ENCODE measurements at places on chromosomes 4 and X. TPM values are rescaled to one million over a fixed set of nuclear protein-coding genes. Genes with fewer than 3 reads are reported as not detected.
A peak's percentile ranks its signal among the peaks of the same experiment; 100 is the strongest.

- H3K4me1 ChIP-seq, result no peaks in the 10 kb centered on the region
- no peak overlapping the region for H3K4me3 ChIP-seq
- no peak overlapping the region for H3K27ac ChIP-seq
- no peak for DNase-seq
- H3K27me3 ChIP-seq, result no peaks in the 10 kb centered on the region
Measured at GRCh38 chr4:172927096-172927814, 241.4 kb upstream of the GALNT7 start.

The ENOPH1 gene
- total RNA-seq, result 16.2 TPM

- no peaks in the 10 kb centered on the region for H3K4me1 ChIP-seq
- DNase-seq, result no peak
- H3K27ac ChIP-seq, result no peak overlapping the region
- peaks cover 45% of the 10 kb centered on the region for H3K36me3 ChIP-seq
- H3K27me3 ChIP-seq, result no peaks in the 10 kb centered on the region
- no peak overlapping the region for H3K4me3 ChIP-seq
Measured at GRCh38 chrX:16855363-16856075, 14.6 kb downstream of the RBBP7 start.

The GPR34 gene
- 6.2 TPM for total RNA-seq

The PRAF2 gene
- total RNA-seq, result 8.7 TPM

The ANK2 gene
- 267 TPM for total RNA-seq

The MAGEB10 gene
- total RNA-seq, result not detected

The ARAP2 gene
- total RNA-seq, result 2.9 TPM

- no peak overlapping the region for H3K27ac ChIP-seq
- no peaks in the 10 kb centered on the region for H3K27me3 ChIP-seq
- no peak overlapping the region for H3K4me3 ChIP-seq
- H3K36me3 ChIP-seq, result peaks cover 62% of the 10 kb centered on the region
- no peak for DNase-seq
Measured at GRCh38 chrX:65740909-65741308, 73.5 kb downstream of the MSN start.

GRCh38 chrX:77937291-77937690 lies 26.8 kb downstream of the ATP7A start:
- no peaks in the 10 kb centered on the region for H3K36me3 ChIP-seq
- H3K27me3 ChIP-seq, result no peaks in the 10 kb centered on the region
- no peak overlapping the region for H3K4me3 ChIP-seq
- H3K27ac ChIP-seq, result no peak overlapping the region
- DNase-seq, result no peak

DNA sequence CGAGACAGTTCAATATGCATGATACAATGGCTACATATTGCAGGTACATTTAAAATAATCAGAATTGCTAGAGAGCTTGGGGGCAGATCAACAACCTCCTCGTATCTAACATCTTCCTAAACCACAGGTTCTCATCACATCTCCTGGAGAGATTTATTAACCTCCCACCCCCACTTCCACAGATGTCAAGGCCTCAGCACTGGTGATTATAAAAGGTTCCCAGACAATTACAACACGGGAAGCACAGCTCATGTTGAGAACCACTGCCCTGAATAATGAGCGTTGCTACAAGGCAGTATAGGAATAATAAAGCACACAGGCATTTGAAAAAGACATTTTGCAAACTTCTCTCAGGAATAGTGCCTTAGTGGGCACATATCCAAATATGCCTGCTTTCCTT lies 42.8 kb downstream of the ELOVL6 start:
- no peaks in the 10 kb centered on the region for H3K36me3 ChIP-seq
- no peak for DNase-seq
- H3K4me3 ChIP-seq, result no peak overlapping the region
- H3K4me1 ChIP-seq, result no peaks in the 10 kb centered on the region

GRCh38 chr4:188130355-188130754 lies 8.9 kb upstream of the TRIML1 start:
- H3K4me1 ChIP-seq, result no peaks in the 10 kb centered on the region
- no peak overlapping the region for H3K27ac ChIP-seq
- no peak overlapping the region for H3K4me3 ChIP-seq
- no peak for DNase-seq

GRCh38 chr4:126701756-126702155 lies 931.0 kb upstream of the INTU start:
- H3K4me3 ChIP-seq, result no peak overlapping the region
- no peaks in the 10 kb centered on the region for H3K27me3 ChIP-seq
- peaks cover 19% of the 10 kb centered on the region for H3K4me1 ChIP-seq
- H3K27ac ChIP-seq, result no peak overlapping the region
- peak; percentile 40 for DNase-seq

DNA sequence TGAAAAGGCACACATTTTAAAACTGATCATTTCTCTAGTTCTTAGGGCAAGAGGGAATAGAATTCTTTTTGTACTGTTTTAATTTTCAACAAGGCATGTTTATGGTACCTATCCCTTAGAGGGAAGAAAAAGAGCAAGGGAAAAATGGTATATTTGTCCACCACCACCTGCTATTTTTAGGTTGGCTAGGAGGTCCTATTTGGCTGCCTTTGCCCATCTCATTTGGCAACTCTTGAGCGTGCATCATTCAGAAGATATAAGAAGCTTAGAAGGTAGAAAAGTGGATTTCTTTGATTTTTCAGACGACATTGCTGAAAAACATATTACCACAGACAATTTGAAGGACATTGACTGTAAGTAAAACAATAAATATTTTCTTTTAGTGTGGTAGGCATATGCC lies 69.0 kb downstream of the DCK start:
- H3K36me3 ChIP-seq, result no peaks in the 10 kb centered on the region
- no peak for DNase-seq
- H3K27me3 ChIP-seq, result no peaks in the 10 kb centered on the region
- no peaks in the 10 kb centered on the region for H3K4me1 ChIP-seq
- H3K4me3 ChIP-seq, result no peak overlapping the region

The RBM46 gene
- not detected for total RNA-seq

The SUPT20HL2 gene
- total RNA-seq, result not detected

DNA sequence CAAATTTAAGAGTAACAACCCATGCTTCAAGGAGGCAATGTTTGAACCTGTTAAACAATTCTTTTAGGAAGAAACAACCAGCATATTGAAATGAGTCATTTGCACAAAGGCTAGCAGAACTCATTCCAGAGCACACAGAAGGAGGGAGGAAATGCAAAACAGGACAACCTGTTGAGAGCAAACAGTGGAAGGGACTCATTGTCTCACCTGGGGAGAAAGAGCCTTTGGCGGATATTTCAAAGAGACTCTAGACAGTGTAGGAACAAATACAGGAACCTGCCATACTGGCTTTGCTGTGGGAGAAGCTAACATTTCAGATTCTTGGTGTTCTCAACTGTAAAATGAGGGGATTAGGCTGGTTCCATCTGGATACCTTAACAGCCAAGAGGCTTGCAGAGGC lies 14.8 kb upstream of the RASGEF1B start:
- no peak overlapping the region for H3K27ac ChIP-seq
- no peak for DNase-seq
- H3K36me3 ChIP-seq, result no peaks in the 10 kb centered on the region
- H3K4me3 ChIP-seq, result no peak overlapping the region
- no peaks in the 10 kb centered on the region for H3K27me3 ChIP-seq

GRCh38 chr4:83334425-83335241 lies at the start of gene HPSE:
HPSE (minus strand) TSS chr4:83334848; CDS start chr4:83334782, 66 bp downstream.
- peaks cover 14% of the 10 kb centered on the region for H3K4me1 ChIP-seq
- peak within 1 kb of the TSS; percentile 61 for H3K4me3 ChIP-seq
- peak; percentile 84 for DNase-seq
- H3K27ac ChIP-seq, result no peak within 1 kb of the TSS
- peaks cover 72% of the 10 kb centered on the region for H3K27me3 ChIP-seq

Measured in left ventricle myocardium inferior (tissue), 1 donor.